ENCODE measurements at places on chromosomes 5 and 9.
A peak's percentile ranks its signal among the peaks of the same experiment; 100 is the strongest.

DNA sequence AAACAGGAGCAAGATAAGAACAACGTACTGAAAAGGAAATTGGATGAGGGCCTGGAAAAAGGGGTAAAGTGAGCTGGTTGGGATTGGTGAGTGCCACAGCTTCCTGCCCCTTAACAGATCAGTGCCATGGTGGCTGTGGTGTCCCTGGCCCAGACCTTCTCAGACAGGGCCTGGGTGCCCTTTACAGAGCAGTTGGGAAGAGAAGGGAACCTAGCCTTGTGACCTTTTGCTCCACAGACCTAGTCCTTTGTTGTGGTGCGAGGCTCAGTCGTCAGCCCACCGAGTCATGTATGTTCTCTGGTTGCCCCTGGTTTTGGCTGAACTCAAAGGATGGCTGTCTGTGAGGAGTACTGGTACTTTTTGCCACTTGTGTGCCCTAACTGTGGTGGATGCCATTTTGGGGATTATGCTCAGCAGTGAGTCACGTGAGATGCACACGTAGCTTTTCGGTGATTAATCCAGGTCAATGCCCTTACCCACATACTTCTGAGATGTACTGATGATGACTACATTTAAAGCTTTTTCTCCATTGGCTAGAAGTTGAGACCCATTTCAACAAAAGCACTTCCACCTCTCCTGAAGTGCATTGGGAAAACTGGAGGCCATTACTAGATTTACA is 48.4 kb downstream of the EXOSC2 start:
- DNase-seq, result peak; percentile 28

DNA sequence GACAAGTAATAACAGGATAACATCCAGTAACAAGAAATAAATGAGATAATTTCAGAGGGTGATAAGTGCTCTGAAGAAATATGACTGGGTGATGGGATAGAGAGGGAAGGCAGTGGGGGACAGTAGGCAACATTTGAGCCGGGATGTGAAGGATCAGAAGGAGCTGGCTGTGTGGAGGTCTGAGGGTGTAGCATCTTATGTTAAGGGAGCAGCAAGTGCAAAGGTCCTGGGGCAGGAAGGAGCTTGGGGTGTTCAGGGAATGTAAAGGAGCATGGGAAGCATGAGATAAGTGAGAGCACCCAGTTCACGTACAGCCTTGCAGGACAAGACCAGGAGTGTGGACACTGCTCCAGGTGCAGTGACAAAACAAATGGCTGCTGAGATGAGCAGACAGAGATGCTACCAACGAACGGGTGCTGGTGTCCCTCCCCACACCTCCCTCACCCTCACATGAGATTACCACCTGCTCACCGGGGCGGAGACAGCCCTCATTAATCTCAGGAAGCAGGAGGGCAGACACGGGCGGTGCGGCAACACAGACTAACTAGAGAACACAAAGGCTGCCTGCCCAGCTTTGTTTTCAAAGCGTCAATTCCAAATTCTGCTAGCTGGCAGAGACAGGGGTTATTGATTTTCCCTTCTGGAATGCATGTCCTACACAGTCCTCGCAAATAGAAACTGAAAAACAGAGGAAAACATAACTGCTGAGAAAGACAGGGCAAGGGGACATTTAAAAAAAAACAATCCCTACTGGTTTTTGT is 298.1 kb upstream of the PANK3 start:
- peak; percentile 4 for DNase-seq

- DNase-seq, result no peak
Observed at GRCh38 chr5:163350083-163350482, 87.3 kb upstream of the CCNG1 start.

GRCh38 chr5:161001604-161002003 is 149.6 kb upstream of the ATP10B start:
- DNase-seq, result no peak

- no peak for DNase-seq
Observed at GRCh38 chr5:14109041-14109747, 33.9 kb upstream of the TRIO start.

DNA sequence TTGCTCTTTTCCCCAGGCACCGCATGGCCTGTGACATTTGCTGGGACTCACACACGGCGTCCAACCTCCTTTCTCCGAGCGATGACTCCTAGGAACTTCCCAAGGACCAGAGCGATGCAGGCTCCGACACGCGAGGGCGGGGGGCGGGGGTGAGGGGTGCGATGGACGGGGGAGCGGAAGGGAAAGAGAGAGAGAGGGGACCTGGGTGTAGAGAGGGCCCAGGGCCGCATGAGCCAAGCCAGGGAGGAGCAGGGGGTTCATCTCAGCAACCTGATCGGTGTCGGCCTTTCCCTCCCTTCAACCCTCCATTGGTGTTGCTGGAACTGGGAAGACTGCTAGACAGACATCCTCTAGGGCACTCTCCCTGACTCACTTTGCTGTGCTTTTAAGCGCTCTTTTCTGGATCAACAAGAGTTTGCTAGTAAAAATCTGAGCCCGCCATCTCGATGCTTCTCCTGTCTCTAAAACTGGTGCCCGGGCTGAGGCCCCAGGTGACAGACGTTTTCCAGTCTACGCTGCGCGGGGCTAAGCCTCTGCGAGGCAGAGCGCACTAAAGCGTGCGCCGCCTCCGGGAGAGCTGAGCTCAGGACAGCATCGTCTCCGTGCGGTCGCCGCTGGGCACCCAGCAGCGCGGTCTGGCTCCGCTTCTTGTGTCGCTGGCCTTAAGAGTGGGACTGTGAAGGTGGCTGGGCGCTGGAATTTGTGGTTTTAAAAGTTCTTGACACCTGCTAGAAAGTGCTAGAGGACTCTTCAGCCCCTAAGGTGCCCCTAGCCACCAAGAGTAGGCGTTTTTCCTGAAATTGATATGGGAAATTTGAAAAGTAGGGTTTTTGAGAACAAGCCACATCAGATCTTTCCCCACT is 1.0 kb upstream of the TSLP start:
- no peak for DNase-seq

- DNase-seq, result no peak
Observed at GRCh38 chr5:170046241-170046640, 59.5 kb upstream of the FOXI1 start.

GRCh38 chr5:67331296-67331925 is 134.8 kb upstream of the CD180 start:
- DNase-seq, result no peak

- peak; percentile 79 for DNase-seq
Observed at GRCh38 chr5:43121233-43121912, 659 bp downstream of the ZNF131 start.

DNA sequence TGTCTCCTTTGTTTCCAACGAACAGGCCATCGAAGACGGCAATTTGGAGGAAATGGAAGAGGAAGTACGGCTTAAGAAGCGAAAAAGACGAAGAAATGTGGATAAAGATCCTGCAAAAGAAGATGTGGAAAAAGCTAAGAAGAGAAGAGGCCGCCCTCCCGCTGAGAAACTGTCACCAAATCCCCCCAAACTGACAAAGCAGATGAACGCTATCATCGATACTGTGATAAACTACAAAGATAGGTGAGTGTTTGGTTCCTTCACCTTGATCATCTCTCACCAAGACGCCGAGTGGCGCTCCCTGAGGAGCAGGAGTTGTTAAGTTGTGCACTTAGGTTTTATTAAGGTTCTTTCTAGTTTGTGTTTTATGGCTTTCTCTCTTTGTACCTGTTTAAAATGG is 146.5 kb downstream of the SMARCA2 start:
- no peak for DNase-seq

DNA sequence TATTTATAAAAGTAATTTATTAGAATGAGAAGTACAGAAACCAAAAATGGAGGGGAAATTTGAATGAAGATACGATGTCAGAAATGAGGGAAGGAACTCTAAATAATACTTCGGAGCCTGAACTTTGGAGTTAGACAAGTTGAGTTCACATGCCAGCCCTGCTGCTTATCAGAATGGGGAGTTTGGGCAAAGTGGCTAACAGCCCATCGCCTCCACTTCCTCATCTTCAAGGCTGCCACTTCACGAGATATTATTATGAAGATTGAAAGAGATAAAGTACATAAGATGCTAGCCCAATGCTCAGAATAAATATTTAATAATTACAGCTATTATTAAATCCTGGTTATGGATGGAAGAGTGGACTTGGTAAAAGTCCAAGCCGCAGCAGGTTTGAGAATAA is 56.2 kb upstream of the ABCA1 start:
- DNase-seq, result no peak

- DNase-seq, result no peak
Observed at GRCh38 chr9:121786998-121787422, 135.6 kb downstream of the DAB2IP start.

DNA sequence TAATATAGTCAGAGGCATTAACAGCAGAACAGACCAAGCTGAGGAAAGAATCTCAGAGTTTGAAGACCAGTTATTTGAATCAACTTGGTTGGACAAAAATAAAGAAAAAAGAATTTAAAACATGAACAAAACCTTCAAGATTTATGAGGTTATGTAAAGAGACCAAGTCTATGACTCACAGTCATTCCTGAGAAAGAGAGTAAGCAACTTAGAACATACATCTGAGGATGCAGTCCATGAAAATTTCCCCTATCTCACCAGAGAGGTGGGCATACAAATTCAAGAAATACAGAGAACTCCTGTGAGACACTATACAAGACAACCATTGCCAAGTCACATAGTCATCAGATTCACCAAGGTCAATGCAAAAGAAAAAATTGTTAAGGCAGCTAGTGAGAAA is 17.4 kb upstream of the C9orf72 start:
- DNase-seq, result no peak

GRCh38 chr9:104987743-104988142 is 59.8 kb upstream of the ABCA1 start:
- DNase-seq, result no peak
